ENCODE measurements at places on chromosomes 5 and 9.

DNA sequence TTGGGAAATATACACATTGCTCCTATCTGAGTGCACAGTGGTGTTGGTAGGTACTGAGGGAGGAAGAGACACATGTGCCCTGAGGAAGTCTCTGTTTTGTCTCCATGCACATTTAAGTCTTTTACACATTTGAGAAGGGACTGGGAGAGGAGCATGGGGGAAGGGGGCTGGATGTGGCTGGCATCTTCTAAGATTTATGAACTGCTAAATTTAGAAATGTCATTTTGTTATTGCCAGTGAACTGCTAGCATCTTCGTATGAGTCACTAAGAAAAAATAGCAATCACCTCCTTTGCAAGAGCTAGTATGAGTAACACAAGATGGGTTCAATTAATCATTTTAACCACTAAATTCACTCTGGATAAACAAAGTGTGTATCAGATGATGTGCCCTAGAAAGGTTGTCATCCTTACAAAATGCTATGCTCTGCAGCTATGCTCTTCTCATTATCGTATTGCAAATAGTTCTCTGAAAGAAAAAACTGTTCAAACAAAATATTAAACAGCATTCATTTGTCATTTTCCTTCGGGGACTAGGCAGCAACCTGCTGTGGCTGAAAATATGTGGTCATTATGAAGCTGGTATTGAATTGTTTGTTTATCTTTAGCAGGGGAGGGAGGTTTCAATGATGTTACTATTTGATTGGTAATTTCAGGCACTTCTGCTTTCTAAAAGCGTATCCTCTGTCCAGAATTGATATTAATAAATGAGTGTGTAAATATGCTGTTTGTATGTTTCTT lies 236.5 kb downstream of the DMRTA1 start:
- no peak for DNase-seq

DNA sequence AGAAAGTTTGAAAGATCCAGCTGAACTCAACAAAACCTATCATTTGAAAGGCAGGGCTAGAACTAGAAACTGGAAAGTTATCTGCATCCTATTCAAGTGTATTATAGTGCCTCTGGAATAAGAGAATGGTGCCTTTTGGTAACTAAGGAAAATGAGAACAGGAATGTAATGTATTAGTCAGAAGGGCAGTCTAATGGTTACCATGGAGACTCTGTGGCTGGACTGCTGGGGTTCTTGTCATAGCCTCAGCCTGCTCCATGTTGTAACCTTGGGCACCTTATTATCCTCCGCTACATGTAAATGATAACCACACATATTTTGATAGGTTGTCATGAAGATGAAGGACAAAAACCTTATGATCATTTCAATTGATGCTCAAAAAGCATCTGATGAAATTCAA lies 24.6 kb upstream of the IFNB1 start:
- no peak for DNase-seq

DNA sequence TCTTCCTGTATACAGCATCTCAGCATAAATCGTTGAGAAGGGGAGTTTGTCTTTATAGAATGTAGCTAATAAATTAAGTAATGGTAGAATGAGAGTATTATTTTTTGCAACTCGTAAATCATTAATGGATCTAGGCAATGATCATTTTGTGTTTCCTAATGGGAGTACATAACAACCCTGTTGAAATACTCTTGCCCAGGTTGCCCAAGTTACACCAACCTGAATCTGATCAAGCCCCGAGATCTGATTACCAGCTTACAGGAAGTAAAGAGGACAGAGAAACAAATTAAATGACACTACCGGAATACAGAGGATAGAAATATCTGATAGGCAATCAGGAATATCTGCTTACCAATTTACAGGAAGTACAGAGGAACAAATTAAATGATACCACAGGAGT lies 107.3 kb downstream of the AOPEP start:
- DNase-seq, result no peak

- no peak for DNase-seq
Measured at GRCh38 chr9:115226152-115226551, 108.2 kb upstream of the TNC start.

DNA sequence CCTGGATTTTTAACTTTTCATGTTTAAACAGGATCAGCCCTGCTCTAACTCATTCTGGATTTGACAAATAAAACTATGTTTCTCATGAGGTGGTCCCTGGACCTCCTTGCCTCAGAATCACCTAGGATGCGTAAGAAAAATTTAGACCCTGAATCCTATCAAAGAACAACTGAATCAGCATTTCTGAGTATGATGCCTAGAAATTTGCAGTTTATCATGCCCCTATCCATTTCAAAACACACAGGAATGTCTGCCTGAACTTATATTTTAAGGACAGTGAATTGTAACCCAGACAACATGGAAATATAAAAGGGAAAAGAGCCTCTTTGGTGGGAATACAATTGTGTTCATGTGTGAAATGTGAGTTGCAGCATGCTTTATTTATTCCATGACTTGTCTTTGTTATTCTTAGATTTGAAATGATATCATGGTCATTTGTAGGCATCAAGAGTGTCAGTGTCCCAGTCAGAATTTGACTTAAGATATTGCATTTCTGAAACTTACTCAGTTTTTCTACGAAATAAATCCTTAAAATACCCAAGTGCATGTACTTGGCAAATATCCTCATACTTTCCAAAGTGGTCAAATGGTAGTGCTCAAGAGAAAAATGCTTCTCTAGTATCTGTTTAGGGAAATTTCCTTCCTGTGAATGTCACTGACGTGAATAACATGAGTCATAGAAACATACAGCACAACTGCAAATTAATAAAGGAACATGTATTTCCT lies 144.3 kb downstream of the GIN1 start:
- DNase-seq, result no peak

GRCh38 chr9:82597241-82598203 lies 465.4 kb downstream of the RASEF start:
- DNase-seq, result no peak

DNA sequence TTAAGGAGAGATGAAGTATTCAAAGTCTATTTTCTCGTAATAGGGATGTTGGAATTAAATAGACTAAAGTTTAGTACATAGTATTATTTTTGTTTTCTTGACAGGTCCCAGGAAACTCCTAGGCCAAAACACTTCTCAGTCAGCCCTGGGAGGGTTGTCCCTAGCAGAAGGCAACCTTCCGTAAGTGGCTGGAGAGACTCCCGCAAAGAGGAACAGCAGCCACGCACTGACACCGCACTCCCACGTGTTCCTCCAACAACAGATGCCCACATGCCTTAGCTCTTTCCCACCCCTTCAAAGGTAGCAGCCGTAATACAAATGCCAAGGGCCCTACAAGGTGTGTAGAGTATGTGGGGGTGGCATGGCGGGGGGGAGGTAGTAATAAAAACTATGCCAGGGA lies 28.4 kb downstream of the PCDHGC5 start:
- no peak for DNase-seq

DNA sequence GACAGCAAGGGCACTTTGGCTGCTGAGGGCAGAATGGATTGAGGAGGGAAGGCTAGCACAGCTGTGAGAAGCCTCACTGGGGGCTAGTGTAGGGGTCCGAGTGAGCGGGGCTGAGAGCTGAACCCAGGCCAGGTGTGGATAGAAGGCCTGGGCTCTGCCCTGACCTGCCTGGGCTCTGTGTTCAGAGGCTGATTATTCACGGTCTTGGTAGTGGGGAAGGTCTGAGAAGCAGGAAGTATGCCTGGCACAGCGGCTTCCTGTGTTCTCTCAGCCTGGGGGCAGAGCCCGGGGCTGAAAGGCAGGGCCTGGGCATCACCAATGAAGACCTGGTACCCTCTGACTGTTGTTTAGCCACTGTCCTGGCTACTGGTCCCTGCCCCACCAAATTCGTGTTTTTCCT lies 136.4 kb upstream of the TBC1D2 start:
- DNase-seq, result no peak

DNA sequence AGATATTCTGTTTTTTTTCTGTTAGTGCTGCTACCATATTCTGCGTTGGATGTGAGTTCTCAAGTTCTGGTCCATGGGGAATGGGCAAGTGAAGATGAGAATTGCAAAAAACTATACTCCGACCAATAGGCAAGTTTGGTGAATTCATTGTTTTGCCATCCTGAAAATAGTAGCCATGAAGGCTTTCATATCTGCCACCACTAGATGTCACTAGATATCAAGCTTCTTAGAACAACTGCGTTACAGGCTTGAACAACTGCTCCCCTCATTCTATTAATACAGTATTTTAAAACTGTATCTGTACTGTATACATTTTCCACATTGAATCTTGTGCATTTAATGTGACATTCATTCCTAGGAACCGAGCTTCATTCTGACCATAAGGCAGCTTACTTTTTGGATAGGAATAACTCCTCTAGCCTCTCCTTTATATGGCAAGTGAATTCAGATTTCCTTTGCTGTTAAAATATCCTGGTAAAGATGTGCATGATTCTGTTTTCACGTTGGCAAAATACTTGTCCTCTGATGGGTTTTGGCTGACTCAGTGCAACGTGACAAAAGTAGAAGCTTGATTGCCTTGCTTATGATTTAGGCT lies 163.6 kb downstream of the SREK1 start:
- peak; percentile 24 for DNase-seq

DNA sequence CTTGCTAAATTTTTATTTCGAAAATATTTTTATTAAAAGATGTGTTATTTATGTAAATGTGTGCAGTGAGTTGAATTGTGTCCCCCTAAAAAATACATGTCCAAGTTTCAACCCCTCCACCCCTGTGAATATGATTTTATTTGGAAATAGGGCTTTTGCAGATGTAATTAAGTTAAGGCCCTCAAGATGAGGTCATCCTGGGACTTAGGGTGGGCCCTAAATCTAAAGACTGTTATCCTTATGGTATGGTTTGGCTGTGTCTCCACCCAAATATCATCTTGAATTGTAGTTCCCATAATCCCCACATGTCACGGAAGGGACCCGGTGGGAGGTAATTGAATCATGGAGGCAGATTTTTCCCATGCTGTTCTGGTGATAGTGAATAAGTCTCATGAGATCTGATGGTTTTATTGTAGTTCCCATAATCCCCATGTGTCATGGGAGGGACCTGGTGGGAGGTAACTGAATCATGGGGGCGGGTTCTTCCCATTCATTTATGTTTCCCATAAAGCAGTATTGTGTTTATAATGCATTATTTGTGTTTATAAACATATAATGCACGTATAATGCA lies 1.5 kb upstream of the TMED7 start:
- no peak for DNase-seq

DNA sequence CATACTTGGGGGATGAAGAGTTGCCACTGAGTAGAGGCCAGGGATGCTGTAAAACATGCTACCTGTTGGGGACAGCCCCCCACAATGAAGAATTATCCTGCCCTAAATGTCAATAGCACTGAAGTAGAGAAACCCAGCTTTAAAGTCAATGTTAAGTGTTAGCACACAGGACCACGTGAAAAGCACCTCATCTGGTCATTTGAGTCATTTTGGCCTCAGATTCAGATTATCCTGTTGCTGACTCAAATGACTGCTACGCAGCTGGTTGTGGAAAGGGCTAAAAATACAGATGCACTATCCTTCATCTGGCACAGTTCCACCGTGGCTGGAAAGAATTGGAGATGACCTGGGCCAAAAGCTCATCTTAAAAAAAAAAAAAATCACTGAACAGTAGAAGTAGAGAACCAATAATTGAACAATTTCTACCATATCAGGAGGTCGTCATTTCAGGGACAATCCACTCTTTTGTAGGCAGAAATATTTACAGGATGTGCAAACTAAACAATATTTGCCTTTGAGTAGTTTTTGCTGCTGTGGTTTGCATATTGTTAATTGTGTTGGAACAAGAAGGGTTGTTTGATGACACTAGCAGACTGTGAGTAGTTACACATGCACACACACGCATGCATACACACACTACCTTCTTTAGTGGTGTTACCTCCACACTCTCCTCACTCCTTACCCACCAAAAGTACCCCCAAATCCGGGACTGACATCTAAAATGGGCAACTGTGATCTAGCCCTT lies 195.3 kb upstream of the KLF9 start:
- no peak for DNase-seq

- DNase-seq, result no peak
Measured at GRCh38 chr9:23081377-23081776, 634.8 kb downstream of the DMRTA1 start.

DNA sequence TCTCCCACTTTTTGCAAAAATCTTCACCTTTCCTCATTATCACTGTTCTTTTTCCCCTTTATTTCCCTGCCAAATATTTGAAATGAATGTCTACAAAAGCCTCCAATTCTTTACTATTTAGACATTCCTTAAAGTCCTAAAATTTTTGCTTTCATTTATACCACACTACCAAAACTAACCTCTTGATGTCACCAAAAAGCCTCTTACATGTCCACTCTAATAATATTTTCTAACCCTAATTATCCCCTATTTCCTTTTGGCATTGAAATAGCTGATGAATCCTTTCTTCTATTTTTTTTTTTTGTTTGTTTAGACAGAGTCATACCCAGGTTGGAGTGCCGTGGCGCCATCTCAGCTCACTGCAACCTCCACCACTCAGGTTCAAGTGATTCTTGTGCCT lies 32.3 kb upstream of the NRG2 start:
- DNase-seq, result no peak

GRCh38 chr5:62568800-62569432 lies 9.7 kb upstream of the LRRC70 start:
- DNase-seq, result no peak

- no peak for DNase-seq
Measured at GRCh38 chr5:150291388-150292385, 2.1 kb upstream of the CAMK2A start.

DNA sequence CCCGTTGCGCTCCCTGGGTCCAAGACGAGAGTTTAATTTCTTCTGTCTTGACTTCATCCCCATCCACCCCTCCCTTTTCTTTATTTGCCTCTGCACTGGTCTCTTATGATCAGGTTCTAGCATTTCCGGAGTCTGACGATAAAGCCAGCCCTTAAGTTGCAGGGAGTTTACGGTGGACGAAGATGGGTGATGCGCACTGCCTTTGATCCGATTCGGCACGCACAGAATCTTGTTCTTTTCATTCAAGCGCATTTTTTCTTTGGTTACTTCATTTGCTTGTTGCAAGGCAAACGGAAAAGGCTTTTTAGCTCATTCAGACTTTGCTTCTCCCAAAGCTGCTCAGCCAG lies 488 bp upstream of the MCTP1 start:
- DNase-seq, result no peak

- no peak for DNase-seq
Measured at GRCh38 chr5:128303593-128303992, 220.0 kb downstream of the SLC12A2 start.

GRCh38 chr9:82586918-82587356 lies 476.0 kb downstream of the RASEF start:
- DNase-seq, result no peak

- no peak for DNase-seq
Measured at GRCh38 chr5:114999176-114999575, 170.5 kb downstream of the TRIM36 start.

- DNase-seq, result no peak
Measured at GRCh38 chr5:150613991-150614660, 26.3 kb upstream of the SYNPO start.

Data from endothelial cell (in vitro differentiated cells).